ENCODE measurements at places on chromosomes 16 and 17. TPM values are rescaled to one million over a fixed set of nuclear protein-coding genes. Genes with fewer than 3 reads are reported as not detected.

Gene TMEM235
- not detected for total RNA-seq

Gene GDPD1
- 3.9 TPM for total RNA-seq

Gene MT1E
- 154 TPM for total RNA-seq

Gene OXLD1
- total RNA-seq: 26.7 TPM

Gene ATAD5
- total RNA-seq: 1.1 TPM

Gene DNASE1L2
- 0.78 TPM for total RNA-seq

Gene CCDC200
- not detected for total RNA-seq

Gene LAT
- 13.4 TPM for total RNA-seq

DNA sequence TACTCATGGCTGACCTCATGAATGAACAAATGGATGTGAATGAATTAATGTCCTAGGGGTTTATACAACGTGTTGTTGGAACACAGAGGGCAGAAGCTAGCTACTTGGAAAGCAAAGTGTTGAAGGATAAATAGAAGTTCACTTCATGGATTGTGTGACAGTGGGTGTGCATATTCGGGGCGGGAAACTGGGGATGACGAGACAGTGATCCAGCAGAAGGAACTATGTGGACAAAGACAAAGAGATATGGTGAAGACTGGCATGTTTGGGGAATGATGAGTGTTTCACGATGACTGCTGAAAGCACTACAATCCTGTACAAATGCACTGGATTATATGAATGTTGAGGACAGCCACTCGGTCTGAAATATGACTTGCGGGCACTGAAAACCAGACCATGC is 250.5 kb upstream of the C16orf82 start:
- H3K27me3 ChIP-seq: no peaks in the 10 kb centered on the region
- no peak overlapping the region for H3K27ac ChIP-seq
- H3K4me1 ChIP-seq: no peaks in the 10 kb centered on the region

DNA sequence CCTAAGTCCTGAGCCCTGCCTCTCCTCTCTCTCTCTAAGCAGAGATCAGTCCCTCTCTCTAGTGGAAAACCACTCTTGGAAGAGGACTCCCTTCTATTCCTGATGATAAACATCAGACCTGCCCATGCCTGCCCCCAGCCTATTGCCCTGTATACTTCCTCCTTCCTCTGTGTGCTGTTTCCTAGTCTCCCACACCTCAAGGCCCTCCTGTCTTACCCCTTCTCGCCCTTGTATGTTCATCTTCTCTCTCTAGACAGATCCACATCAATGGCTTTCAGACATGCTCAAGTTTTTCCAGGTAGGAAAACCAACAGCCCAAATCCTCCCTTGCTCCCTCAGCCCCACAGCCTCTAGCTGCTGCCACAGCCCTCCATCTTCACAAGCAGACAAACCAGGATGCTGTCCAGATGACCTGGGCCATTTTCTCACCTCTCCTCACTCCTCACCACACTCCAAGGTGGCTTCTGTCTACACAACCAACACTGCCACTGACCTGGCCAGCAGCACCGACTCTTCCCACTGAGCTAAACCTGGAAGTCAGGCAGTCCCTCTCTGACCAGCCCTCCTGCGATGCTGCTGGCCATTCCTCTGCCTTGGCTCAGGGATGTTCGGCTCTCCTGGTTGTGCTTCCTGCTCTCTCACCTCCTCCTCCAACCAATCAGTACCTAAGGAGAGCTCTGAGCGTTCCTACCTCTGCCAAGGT is 36.3 kb downstream of the MARF1 start:
- H3K27ac ChIP-seq: peak overlapping the region; percentile 45
- no peak overlapping the region for H3K4me3 ChIP-seq
- H3K4me1 ChIP-seq: peaks cover 18% of the 10 kb centered on the region
- no peaks in the 10 kb centered on the region for H3K27me3 ChIP-seq
- no peak for DNase-seq

GRCh38 chr17:78096093-78096492 is 32.5 kb downstream of the TMC6 start:
- H3K36me3 ChIP-seq: peaks cover 80% of the 10 kb centered on the region
- H3K27ac ChIP-seq: no peak overlapping the region
- no peaks in the 10 kb centered on the region for H3K4me1 ChIP-seq
- no peak for DNase-seq
- H3K27me3 ChIP-seq: no peaks in the 10 kb centered on the region
- H3K4me3 ChIP-seq: no peak overlapping the region

GRCh38 chr16:11105038-11105903 is 150.7 kb downstream of the SOCS1 start:
- peak overlapping the region; percentile 43 for H3K27ac ChIP-seq
- H3K4me1 ChIP-seq: peaks cover 49% of the 10 kb centered on the region
- H3K27me3 ChIP-seq: no peaks in the 10 kb centered on the region
- H3K36me3 ChIP-seq: no peaks in the 10 kb centered on the region
- no peak for DNase-seq

- H3K36me3 ChIP-seq: no peaks in the 10 kb centered on the region
- H3K27me3 ChIP-seq: no peaks in the 10 kb centered on the region
- no peak overlapping the region for H3K27ac ChIP-seq
- DNase-seq: no peak
- no peaks in the 10 kb centered on the region for H3K4me1 ChIP-seq
Observed at GRCh38 chr16:77445324-77445723, 10.5 kb upstream of the ADAMTS18 start.

GRCh38 chr17:62388856-62389255 is 8.5 kb downstream of the EFCAB3 start:
- peaks cover 5% of the 10 kb centered on the region for H3K27me3 ChIP-seq
- no peak overlapping the region for H3K4me3 ChIP-seq
- no peaks in the 10 kb centered on the region for H3K36me3 ChIP-seq
- DNase-seq: no peak
- no peaks in the 10 kb centered on the region for H3K4me1 ChIP-seq

DNA sequence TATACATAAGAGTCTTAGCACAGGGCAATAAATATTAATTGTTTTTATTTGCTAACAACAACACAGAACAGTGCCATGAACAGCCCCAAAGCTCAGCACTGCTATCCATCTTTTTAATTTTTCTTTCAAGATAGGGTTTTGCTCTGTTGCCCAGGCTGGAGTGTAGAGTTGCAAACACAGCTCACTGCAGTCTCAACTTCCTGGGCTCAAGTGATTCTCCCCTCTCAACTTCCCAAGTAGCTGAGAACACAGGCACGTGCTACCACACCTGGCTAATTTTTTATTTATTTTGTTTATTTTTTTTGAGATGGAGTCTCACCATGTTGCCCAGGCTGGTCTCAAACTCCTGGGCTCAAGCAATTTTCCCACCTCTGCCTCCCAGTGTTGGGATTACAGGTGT is 47.6 kb upstream of the AKAP1 start:
- H3K36me3 ChIP-seq: no peaks in the 10 kb centered on the region
- DNase-seq: no peak
- no peak overlapping the region for H3K27ac ChIP-seq
- H3K4me3 ChIP-seq: no peak overlapping the region
- no peaks in the 10 kb centered on the region for H3K27me3 ChIP-seq

DNA sequence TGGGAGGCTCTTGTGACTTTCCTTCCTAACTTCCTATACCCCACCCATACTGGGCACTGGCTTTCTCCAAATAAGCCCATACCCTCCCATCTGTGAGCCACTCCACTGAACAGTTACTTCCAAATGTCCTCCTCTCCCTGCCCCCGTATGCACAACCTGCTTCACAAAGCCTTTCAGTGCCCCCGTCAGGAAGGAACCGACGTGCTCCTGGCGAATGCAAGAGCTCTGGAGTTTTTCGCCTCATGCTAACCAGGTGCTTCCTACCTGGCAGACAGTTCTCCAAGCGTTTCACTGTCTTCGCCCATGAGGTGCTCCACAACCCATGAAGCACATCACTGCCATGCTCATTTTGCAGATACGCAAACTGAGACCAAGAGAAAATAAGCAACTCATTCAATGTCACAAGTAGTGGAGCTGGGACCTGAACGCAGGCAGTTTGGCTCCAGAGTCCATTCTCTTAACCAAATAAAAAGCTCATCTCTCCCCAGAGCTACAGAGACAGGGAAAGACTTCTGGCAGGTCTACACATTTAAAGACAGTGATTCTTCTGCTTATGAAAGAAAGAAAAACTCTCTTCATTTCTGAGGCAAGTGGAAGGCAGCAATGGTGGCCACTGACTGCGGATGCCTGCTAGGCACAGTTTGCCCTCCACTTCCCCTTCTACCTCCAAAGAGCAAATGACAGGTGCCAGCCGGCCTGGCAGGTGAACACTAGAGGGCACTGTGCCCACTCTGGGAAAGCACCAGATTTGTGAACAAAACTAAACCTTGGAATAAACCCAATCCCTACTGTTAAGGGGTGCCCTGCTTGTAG is 23.8 kb downstream of the SPHK1 start:
- H3K4me1 ChIP-seq: peaks cover 6% of the 10 kb centered on the region
- H3K27ac ChIP-seq: no peak overlapping the region
- H3K27me3 ChIP-seq: no peaks in the 10 kb centered on the region
- peak; percentile 81 for DNase-seq
- no peak overlapping the region for H3K4me3 ChIP-seq

GRCh38 chr16:50802961-50803360 is 61.1 kb downstream of the CYLD start:
- no peaks in the 10 kb centered on the region for H3K27me3 ChIP-seq

DNA sequence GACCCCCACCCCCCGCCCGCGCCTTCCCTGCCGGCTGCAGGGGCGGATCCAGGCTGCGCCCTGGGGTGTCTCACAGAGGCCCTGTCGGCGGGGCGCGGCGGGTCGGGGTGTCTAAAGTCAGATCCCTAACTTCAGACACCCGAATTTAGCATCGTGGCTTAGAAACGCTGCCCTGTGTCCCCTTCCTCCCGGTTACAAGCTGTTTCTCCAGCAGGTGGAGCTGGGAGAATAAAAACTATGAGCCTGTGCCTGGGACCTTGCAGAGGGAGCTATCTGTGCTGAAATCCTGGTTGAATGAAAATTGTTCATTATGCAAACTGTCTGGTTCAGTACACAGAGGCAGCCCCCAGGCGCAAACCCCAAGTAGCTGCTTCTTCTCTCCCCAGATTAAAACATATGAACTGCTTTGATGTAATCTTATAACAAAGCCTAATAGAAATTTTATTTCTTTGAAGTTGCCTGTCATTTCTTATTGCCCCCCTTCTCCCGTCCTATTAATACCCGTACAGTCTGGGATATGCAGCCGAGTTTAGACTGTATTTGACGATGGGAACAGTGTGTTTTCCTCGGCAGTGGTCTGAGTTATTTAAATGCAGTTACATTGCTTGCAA is 79.0 kb downstream of the RPA1 start:
- H3K4me3 ChIP-seq: peak overlapping the region; percentile 19
- peaks cover 4% of the 10 kb centered on the region for H3K4me1 ChIP-seq
- peaks cover 63% of the 10 kb centered on the region for H3K27me3 ChIP-seq
- DNase-seq: no peak

DNA sequence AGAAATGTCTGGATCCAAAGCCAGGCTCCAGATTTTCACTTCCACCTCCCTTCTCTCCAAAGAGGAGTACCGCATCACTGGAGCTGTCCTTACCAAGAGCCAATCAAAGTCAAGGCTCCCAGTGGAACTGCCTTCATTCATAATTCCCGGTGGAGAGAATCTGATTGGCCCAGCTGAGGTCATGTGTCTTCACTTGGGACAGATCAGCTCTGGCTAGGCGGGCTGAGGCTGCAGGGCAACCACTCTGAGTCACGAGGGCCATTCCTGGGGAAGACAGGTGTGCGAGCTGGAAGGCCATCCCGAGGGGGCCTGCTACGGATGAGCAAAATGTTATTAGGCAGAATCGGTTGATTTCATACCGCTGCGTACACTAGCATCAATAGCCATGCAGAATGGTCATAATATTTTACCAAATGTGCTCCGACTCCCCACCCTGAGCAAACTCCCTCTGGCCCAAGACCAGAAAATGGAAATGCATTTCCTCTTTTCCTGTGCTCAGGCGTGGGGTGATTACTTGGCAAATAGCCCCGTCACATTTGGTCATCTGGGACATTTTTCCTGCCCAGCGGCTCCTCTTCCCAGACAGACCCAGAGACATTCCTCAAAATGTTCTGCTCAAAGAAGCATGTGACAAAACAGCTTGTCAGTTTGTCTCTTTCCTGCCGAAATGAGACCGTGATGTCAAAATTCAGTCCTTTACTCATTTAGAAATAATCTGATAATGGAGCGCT is 111.1 kb downstream of the AIPL1 start:
- no peaks in the 10 kb centered on the region for H3K27me3 ChIP-seq
- H3K36me3 ChIP-seq: no peaks in the 10 kb centered on the region
- DNase-seq: no peak
- H3K27ac ChIP-seq: no peak overlapping the region

- peak overlapping the region; percentile 11 for H3K27ac ChIP-seq
- H3K36me3 ChIP-seq: no peaks in the 10 kb centered on the region
- no peak for DNase-seq
- no peaks in the 10 kb centered on the region for H3K27me3 ChIP-seq
Observed at GRCh38 chr16:69204172-69204571, 17.2 kb downstream of the SNTB2 start.

- no peak for DNase-seq
- no peaks in the 10 kb centered on the region for H3K27me3 ChIP-seq
- no peaks in the 10 kb centered on the region for H3K4me1 ChIP-seq
- no peak overlapping the region for H3K4me3 ChIP-seq
- H3K27ac ChIP-seq: no peak overlapping the region
Observed at GRCh38 chr16:72913551-72913950, 134.4 kb downstream of the ZFHX3 start.

DNA sequence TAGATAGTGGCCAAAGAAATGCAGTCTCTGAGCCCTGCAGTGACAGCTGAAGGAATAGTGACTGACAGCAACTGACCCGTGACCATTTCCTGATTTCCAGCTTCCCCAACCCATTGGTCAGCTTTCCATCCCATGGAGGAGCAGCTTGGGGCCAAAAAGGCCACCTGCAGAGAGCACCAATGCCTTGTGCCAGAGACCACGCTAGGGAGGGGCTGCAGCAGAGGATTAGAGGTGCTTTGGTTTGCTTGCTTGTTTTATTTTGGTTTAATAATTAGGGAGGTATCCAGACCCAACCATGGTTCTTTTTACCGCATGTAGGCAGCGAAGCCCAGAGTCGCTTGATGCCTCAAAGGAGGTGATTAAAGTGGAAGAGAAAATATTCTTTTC is 61.3 kb upstream of the SIAH1 start:
- no peak for DNase-seq
- H3K36me3 ChIP-seq: no peaks in the 10 kb centered on the region
- H3K4me3 ChIP-seq: no peak overlapping the region
- no peaks in the 10 kb centered on the region for H3K27me3 ChIP-seq
- peaks cover 9% of the 10 kb centered on the region for H3K4me1 ChIP-seq

- no peaks in the 10 kb centered on the region for H3K27me3 ChIP-seq
- no peak overlapping the region for H3K27ac ChIP-seq
- DNase-seq: no peak
- no peaks in the 10 kb centered on the region for H3K36me3 ChIP-seq
- H3K4me1 ChIP-seq: peaks cover 5% of the 10 kb centered on the region
Observed at GRCh38 chr17:28956861-28957260, 5.5 kb upstream of the PHF12 start.

- peak overlapping the region; percentile 26 for H3K27ac ChIP-seq
- no peak overlapping the region for H3K4me3 ChIP-seq
- no peaks in the 10 kb centered on the region for H3K36me3 ChIP-seq
- H3K4me1 ChIP-seq: peaks cover 9% of the 10 kb centered on the region
- no peaks in the 10 kb centered on the region for H3K27me3 ChIP-seq
- no peak for DNase-seq
Observed at GRCh38 chr16:67311607-67312488, 14.7 kb downstream of the KCTD19 start.

- peaks cover 16% of the 10 kb centered on the region for H3K27me3 ChIP-seq
- no peaks in the 10 kb centered on the region for H3K4me1 ChIP-seq
- no peak overlapping the region for H3K4me3 ChIP-seq
- DNase-seq: no peak
- H3K36me3 ChIP-seq: no peaks in the 10 kb centered on the region
Observed at GRCh38 chr16:55647798-55648197, 8.0 kb upstream of the SLC6A2 start.

GRCh38 chr17:47884905-47885730 is 10.9 kb upstream of the SP2 start:
- DNase-seq: no peak
- no peak overlapping the region for H3K4me3 ChIP-seq
- H3K36me3 ChIP-seq: no peaks in the 10 kb centered on the region
- no peak overlapping the region for H3K27ac ChIP-seq
- peaks cover 21% of the 10 kb centered on the region for H3K4me1 ChIP-seq
- H3K27me3 ChIP-seq: no peaks in the 10 kb centered on the region

Measured in upper lobe of right lung (tissue), 1 donor.